ENCODE measurements at places on chromosomes 5 and 9. TPM values are rescaled to one million over a fixed set of nuclear protein-coding genes. Genes with fewer than 3 reads are reported as not detected.

Gene RASGRF2
- 12.1 TPM for total RNA-seq

Gene PDLIM7
- 20.9 TPM for total RNA-seq

Gene FCN2
- total RNA-seq: 1.5 TPM

Gene FAT2
- total RNA-seq: 0.22 TPM

Gene ZFP37
- total RNA-seq: 1.3 TPM

Gene MEIKIN
- not detected for total RNA-seq

Gene SPATA31C1
- total RNA-seq: not detected

Gene TRIM7
- total RNA-seq: 3.4 TPM

Gene CARTPT
- total RNA-seq: not detected

Gene GCNT1
- total RNA-seq: 5.1 TPM

Gene KLF4
- 69.4 TPM for total RNA-seq

Gene ADGRD2
- total RNA-seq: not detected

Gene ZDHHC11B
- 2.3 TPM for total RNA-seq

Gene IL13
- not detected for total RNA-seq

Gene IRGM
- total RNA-seq: 0.98 TPM

Gene GPX8
- 11.6 TPM for total RNA-seq

Gene TIGD6
- total RNA-seq: 2.6 TPM

Gene ST8SIA4
- 14.0 TPM for total RNA-seq
